T-helper 17 cell (primary cell): ENCODE measurements at places on chromosomes 13 and 19. TPM values are rescaled to one million over a fixed set of nuclear protein-coding genes. Genes with fewer than 3 reads are reported as not detected.

CD209 gene
- not detected for total RNA-seq

PCDH17 gene
- total RNA-seq, result 0.29 TPM

ETV2 gene
- 0.52 TPM for total RNA-seq

CGB7 gene
- not detected for total RNA-seq

ACP7 gene
- total RNA-seq, result not detected

CYP2A6 gene
- not detected for total RNA-seq

SLC25A41 gene
- not detected for total RNA-seq

CNMD gene
- total RNA-seq, result not detected

YJEFN3 gene
- total RNA-seq, result 6.1 TPM

FAM83E gene
- total RNA-seq, result 3.1 TPM

PDX1 gene
- total RNA-seq, result not detected

CFD gene
- total RNA-seq, result 5.3 TPM

YJU2 gene
- total RNA-seq, result 46.1 TPM

PEX11G gene
- total RNA-seq, result not detected

KL gene
- total RNA-seq, result not detected

TPTE2 gene
- total RNA-seq, result not detected

GNG7 gene
- total RNA-seq, result 4.5 TPM

CPAMD8 gene
- 1.1 TPM for total RNA-seq

FOXA3 gene
- total RNA-seq, result not detected

TMC4 gene
- 1.3 TPM for total RNA-seq

PNMA8A gene
- total RNA-seq, result not detected

SHFL gene
- total RNA-seq, result 65.2 TPM

AMER2 gene
- total RNA-seq, result not detected

LYPD5 gene
- not detected for total RNA-seq

GGACT gene
- total RNA-seq, result 5.7 TPM

ZNF491 gene
- 0.26 TPM for total RNA-seq

LRRC4B gene
- not detected for total RNA-seq

OLFM2 gene
- total RNA-seq, result 3.9 TPM

DNAAF3 gene
- not detected for total RNA-seq

RUBCNL gene
- total RNA-seq, result 0.13 TPM

FARP1 gene
- total RNA-seq, result 0.76 TPM

C19orf67 gene
- 0.22 TPM for total RNA-seq

ZNF428 gene
- 23.8 TPM for total RNA-seq

HRC gene
- total RNA-seq, result not detected

APOC1 gene
- total RNA-seq, result not detected

CACNG6 gene
- total RNA-seq, result not detected

LGALS4 gene
- total RNA-seq, result 2.4 TPM

MAB21L1 gene
- total RNA-seq, result not detected

ATP4A gene
- not detected for total RNA-seq

CACNA1A gene
- not detected for total RNA-seq

ZSCAN1 gene
- not detected for total RNA-seq
